ENCODE measurements at places on chromosomes 1 and 21. TPM values are rescaled to one million over a fixed set of nuclear protein-coding genes. Genes with fewer than 3 reads are reported as not detected.

Gene AKR7A3
- 1.6 TPM for total RNA-seq

- no peak for ATAC-seq
Observed at GRCh38 chr21:42188663-42189062, 30.3 kb upstream of the ABCG1 start.

Gene VANGL2
- not detected for total RNA-seq

Gene DNAH14
- total RNA-seq = 0.16 TPM

DNA sequence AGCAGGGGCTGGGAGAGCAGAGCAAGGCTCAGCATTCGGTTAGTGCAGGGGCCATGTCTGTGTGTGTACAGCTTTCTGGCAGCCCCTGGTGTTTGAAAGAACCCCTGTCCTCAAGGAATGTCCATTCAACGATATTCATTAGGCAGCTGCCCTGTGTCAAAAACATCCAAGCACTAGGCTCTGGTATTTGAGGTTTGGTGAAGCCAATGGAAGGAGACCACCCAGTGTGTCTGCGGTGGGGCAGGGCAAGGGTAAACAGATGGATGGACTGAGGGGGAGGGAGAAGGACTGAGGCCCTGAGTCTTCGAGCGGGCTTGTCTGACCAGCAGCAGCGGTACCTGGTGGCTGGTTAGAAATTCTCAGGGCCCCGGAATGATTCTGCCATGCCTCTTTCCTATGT is 155.6 kb upstream of the KLHDC7A start:
- ATAC-seq = no peak

Gene TNNT2
- total RNA-seq = not detected

- no peak for ATAC-seq
Observed at GRCh38 chr1:98299861-98300260, 361.7 kb upstream of the SNX7 start.

DNA sequence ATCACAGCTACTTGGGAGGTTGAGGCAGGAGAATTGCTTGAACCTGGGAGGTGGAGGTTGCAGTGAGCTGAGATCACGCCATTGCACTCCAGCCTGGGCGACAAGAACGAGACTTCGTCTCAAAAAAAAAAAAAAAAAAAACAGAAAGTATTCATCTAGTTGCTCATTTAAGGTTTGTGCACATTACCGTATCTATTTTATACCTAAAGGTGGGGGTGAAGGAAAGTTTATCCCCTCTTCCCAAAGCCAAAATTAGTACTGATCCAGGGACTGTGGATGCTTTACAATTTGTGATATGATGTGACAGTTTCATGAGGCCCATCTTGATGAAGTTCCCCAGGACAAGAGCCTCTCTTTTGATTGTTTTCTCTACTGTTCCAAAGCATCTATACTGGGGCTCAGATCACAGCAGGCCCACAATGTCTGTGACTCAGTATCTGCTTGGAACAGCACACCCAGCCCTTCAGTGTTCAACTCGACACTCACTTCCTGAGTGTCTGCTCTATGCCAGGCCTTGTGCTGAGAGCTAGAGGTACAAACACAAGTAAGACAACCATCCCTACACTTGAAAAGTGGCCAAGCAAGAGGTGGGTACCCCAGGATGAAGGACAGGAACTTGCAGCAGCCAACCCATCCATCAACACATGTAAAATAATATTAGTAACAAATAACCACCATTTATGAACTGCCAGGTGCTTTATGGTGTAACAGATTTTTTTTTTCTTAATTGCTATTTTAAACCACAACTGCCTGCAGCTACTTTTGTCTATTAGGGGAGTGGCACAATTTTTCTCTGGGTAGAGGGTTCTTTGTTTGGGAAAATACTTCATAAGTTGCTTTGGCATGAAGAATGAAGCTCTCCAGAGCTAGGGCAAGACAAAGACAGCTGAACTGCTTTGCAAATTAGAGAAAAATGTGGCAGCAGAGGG is 29.0 kb upstream of the KHDRBS1 start:
- ATAC-seq = peak; percentile 93

- ATAC-seq = no peak
Observed at GRCh38 chr1:82454431-82454830, 653.7 kb downstream of the ADGRL2 start.

Gene SON
- 282 TPM for total RNA-seq

- ATAC-seq = no peak
Observed at GRCh38 chr1:29134695-29135028, 11.0 kb upstream of the TMEM200B start.

DNA sequence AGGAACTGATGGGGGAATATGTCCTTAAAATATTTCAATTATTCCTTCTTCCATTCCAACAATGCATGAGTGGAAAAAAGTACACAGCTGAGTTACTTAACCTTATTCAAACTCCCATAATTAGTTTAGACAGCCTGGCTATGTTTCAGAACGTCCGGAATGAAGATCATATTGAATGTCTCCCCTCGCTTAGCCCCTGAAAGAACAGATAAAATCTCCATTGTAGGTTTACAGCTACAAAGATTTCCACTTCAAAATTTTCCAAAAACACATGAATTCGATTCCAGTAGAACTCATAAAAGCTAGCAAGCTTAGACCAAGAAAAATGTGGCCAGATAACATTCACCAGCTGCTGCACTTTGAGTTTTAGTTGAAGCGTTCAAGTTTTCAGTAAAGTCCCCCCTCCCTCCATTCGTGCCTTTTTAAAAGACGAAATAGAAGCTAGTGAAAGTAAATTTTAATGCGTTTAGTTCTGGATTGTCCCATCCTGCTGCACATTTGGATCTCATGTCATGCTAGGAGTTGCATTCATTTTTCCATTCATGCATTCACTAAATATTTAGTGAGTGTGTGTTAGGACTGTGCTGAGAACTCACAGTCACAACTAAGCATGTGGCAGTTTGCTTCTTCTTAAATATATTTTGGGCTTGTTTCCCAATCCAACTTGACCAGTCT is 29.4 kb upstream of the SSX2IP start:
- no peak for ATAC-seq

Gene ARHGEF11
- total RNA-seq = 4.1 TPM

Gene CHI3L1
- not detected for total RNA-seq

- no peak for ATAC-seq
Observed at GRCh38 chr1:22508991-22509390, 54.3 kb upstream of the EPHA8 start.

- no peak for ATAC-seq
Observed at GRCh38 chr1:115425442-115425841, 87.4 kb upstream of the NGF start.

GRCh38 chr1:48030696-48031365 is 33.6 kb upstream of the TRABD2B start:
- no peak for ATAC-seq

Gene NR1I3
- not detected for total RNA-seq

- ATAC-seq = no peak
Observed at GRCh38 chr1:162144853-162145252, 75.4 kb downstream of the NOS1AP start.

DNA sequence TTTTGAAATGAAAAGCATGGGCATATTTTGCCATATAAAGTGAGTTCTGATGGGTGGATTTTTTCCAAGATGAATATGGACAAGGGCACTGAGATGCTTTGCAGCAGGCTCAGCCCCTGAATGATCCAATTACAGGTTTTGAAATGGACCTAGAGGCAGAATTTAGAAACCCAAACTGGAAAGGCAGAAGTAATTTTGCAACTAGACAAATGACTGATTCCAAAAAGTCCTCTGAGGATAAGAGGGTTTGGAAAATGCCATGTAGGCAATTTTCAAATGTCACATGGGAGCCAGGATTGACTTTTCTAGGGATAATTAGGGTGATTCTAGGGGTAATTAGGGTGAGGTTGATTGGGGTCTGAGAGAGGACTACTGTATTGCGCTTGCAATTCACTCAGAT is 148.9 kb upstream of the ZNF648 start:
- ATAC-seq = no peak

Gene WARS2
- 21.6 TPM for total RNA-seq

- ATAC-seq = no peak
Observed at GRCh38 chr21:37240978-37241377, 26.2 kb downstream of the VPS26C start.

GRCh38 chr21:28257276-28257675 is 735.4 kb downstream of the LTN1 start:
- no peak for ATAC-seq

- no peak for ATAC-seq
Observed at GRCh38 chr1:151831605-151832004, at the start of gene RORC. Gene RORC, minus strand, starts transcription at chr1:151831802. Its CDS starts 38 bp downstream, at chr1:151831764.

Gene GATAD2B
- 51.1 TPM for total RNA-seq

Gene SWT1
- total RNA-seq = 9.4 TPM

- no peak for ATAC-seq
Observed at GRCh38 chr21:14057313-14057712, 153.4 kb downstream of the LIPI start.

DNA sequence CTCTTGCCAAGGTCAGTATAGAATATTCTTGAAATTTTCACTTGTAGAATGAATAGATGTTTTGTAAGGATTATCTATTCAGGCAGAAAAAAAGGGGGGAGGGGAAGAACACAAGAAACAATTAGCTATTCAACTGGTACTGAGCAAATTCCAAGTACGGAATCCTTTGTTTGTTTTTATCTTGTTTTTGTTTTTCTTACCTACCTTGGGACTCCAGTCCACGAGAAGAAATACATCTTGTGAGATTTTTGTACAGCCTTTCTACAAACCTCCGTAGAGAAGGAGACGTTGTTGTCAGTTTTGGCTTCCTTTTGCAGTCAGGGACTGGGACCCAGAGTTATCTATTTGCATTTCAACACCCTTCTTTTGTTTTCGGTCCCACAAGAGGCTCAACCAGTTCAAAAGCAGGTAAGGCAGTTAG is 36.0 kb downstream of the ZNF281 start:
- no peak for ATAC-seq

DNA sequence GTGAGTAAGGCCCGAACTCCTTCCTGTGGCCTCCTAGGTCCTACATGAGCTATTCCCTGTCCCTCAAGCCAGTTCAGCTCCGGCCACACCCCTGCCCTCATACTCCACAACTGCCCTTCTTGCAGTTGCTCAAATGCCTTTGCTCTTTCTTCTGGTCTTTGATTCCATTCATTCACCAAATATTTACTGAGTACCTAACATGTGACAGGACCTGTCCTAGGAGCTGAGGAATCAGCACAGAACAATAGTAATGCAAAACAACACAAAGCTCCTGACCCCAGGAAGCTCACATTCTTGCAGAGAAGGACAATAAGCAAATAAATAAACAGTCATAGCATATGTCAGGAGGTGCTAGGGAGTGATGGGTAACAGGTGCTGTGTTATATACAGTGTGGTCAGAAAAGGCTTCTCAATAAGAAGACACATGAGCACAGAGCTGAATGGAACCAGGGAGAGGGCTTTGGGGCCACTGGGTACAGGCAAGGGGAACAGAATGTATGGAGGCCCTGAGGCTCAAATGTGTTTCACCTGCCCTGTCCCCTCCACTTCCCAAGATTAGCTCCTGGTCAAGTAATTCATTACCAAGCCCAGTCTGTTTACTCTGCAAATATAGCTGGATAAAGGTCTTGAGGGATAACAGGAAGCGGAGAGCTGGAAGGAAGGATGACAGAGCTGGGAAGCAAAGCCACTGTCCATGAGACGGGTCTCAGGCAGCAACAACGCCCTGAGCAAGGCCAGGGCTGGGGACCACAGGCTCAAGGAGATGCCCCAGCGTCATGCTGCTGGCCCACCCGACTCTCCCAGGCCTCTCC is 145.1 kb downstream of the CSMD2 start:
- no peak for ATAC-seq

DNA sequence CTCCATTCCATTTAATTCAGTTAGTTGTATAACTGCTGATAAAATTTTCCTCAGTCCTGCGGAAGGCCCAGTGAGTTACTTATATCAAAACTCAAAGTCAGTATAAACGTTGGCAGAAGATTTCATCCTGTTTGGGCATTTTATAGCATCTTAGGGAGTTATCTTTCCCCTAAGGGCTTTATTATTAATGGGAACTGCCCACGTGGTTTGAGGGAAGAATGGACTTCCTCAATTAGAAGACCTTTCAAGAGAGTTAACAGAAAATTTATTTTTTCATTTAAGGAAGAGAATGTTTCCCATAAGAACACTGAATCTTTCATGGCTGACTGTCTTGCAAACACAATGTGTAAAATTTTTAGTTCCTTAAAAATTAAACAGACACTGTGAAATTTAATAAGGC is 400.1 kb downstream of the NEGR1 start:
- ATAC-seq = no peak

DNA sequence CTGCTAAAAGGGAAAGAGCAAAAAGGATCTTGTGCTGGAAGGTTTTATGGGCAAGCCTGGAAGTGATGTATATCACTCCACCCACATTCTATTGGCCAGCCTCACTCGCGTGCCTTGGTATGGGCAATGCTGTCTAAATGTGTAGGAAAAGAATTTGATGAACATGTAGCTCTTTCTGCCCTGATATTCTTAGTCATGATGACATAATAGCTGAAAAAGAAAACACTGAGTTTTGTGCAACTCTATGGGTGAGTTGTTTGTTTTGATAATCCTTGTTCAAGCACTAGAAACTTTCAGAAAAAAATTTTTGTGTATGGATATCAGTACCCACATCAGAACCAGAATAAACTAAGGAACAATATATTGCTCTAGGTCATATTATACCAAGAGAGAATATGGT is 231.5 kb upstream of the ST6GALNAC5 start:
- ATAC-seq = no peak

Gene SRSF4
- total RNA-seq = 118 TPM

DNA sequence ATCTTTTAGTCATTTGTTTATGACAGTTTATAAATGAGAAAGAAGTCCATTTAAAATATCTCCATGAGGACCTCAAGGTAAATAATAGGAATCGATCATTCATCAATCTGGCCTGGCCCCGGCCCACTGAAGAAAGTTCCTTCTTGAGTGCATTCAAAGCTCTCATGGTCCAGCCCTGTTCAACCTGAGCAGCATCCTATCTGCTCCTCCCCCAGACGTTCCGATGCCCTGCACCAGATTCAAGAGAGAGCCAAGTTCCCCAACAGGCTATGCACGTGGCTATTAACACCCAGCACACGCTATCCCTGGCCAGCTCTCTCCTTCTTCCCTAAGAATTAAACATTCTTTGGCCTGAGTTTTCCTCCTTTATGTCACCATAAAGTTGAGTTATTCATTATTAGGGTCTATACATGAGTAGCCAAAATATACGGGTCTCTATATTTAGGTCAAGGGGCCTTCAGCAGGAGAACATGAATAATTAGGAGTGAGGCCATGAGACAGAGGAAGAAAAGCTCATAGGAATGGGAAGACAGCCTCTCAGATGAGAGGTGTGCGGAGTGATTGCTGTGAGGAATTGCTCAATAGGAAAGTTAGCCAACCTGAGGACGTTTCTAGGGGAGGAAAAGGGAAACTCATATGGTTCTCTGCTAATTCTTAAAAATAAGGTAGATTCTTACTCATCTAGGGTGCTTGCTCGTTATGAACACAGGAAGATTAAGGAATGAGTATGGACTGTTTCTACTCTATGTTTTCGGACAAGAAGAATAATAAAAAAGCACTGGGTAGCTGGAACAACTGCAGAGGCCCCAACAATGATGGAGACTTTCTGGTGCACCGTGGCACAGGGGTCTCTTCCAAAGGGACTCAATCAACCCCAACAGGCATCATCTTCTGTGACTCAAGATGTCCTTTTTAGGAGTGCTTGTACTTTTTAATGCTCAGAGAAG is 23.6 kb downstream of the RUNX1 start:
- ATAC-seq = peak; percentile 16

Measured in activated T-helper 17 cell treated with anti-CD3 and anti-CD28 coated beads, Interleukin-2, amount 50 U/mL, for 72 hours (primary cell).